ENCODE measurements at places on chromosomes 1 and 21.

- peak; percentile 90 for DNase-seq
These were observed 61.2 kb downstream of the OLFML3 start for GRCh38 chr1:114040273-114041015.

- peak; percentile 55 for DNase-seq
These were observed 28.5 kb upstream of the PRELP start for GRCh38 chr1:203447151-203447550.

DNA sequence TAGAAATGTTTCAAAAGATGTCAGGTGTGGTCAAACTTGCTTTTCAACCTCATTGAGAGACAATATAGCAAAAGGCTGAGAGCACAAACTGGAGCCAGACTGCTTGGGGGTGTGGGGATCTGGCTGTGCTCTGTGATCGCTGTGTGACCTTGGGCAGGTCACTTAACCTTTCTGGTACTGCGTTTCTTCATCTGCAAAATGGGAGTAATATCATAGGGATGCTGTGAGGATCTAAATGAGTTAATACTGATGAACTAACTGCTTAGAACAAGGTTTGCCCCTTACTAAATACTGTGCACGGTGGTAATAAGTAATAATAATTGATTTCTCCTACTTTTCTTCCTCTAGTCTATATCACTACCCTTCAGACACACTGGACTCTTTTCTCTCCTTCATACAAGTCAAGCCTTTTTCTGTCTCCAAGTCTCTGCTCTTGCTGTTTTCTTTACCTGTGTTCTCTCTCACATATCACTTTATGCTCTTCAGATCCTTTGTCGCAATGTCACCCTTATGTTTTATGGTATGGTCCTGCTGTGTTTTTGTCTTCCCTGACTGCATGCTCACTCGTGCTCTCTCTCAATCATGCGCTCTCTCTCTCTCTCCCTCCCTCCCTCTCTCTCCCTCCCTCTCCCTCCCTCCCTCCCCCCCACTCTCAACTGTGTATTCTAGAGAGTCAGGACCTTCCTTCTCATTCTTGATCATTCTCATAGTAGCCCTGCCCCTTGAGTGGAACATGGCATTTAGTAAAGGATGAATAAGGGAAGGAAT lies 3.3 kb downstream of the MGST3 start:
- no peak for DNase-seq

GRCh38 chr1:39102537-39103327 lies 76.6 kb downstream of the NDUFS5 start:
- peak; percentile 98 for DNase-seq

- peak; percentile 99 for DNase-seq
These were observed 510 bp downstream of the DENND4B start for GRCh38 chr1:153945795-153946621.

DNA sequence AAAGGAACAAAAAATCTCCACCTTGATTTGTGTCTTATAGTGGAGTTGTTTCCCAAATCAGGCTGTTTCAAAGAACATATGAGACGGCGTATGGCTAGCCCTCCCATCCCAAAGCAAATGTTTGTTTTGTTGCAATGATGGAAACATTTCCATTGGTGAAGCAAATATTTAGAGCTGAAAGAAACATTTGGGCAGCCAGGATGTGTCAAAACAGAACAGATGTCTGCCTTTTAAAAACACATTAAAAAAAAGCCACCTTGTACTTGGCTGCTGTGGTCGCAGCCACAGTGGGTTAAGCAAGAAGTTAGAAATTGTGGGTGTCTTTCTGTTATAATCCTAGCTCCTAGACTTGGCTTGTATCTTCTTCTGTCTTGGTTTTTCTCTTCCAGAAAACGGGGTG lies 116.3 kb downstream of the PEX14 start:
- DNase-seq = no peak

DNA sequence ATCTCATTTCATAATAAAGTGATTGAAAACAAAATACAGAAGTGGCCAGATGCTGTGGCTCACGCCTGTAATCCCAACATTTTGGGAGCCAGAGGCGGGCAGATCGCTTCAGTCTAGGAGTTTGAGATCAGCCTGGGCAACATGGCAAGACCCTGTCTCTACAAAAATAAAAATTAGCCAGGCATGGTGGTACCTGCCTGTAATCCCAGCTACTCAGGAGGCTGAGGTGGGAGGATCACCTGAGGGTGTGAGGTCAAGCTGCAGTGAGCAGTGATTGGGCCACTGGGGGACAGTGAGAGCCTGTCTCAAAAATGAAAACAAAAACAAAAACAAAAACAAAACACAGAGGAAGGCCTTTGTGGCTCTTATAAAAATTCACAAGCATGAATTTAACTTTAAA lies 38.6 kb downstream of the TRIM33 start:
- no peak for DNase-seq

DNA sequence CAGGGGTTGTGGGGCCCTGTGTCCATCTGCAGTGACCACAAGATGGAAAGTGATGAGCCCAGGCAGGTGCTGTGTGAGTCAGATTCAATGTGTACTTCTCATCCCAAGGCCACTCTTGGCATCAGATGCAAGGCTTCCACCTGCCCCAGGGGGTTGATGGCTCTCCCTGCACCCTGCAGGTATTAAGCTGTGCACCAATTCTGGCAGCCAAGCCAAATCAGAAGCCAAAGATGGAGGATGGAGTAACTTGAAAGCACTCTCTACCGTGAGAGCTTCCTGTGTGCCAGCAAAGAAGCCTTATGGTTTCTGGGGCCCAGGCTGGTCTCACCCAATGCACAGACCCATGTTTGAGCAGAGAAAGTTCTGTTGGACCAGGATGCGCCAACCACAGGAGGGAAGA lies 44.3 kb upstream of the TENT5C start:
- DNase-seq = no peak

DNA sequence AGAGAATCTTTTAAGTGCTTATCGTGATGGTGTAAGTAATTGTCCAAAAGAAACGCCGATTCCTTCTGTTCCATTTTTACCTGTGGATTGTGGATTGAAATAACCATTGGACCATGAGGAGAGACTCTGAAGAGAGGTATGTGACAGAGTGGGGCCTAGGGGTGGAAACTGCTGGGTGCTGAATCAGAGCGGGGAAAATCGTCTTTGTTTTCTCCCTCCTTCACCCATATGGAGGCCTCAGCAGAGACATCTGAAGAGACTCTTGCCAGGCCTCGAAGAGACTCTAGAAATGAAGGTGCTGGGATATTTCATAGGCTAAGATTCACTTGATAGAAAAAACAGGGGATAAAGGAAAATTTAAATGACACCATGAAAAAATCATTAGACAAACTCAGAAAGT lies 1327.0 kb downstream of the BRINP3 start:
- no peak for DNase-seq

- DNase-seq = no peak
These were observed 15.1 kb downstream of the SH2D2A start for GRCh38 chr1:156801409-156802121.

DNA sequence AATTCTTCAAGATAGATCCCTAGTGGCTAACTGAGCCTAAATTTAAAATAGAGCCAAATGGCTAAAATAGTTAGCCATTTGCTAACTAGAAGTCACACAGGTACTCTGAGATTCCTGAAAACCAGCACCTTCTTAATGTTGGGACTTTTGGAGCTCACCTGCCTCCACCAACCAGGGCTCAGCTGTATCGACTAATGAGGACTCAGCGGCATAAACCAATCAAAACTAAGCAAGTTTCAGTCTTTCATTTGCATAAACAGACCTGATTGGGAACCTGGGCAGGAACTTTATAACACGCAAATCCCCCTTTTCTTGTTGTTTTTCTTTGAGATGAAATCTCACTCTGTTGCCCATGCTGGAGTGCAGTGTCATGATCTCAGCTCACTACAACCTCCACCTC lies 28.5 kb downstream of the TNFRSF9 start:
- no peak for DNase-seq

- no peak for DNase-seq
These were observed 13.6 kb upstream of the LYPLAL1 start for GRCh38 chr1:219159946-219160645.

DNA sequence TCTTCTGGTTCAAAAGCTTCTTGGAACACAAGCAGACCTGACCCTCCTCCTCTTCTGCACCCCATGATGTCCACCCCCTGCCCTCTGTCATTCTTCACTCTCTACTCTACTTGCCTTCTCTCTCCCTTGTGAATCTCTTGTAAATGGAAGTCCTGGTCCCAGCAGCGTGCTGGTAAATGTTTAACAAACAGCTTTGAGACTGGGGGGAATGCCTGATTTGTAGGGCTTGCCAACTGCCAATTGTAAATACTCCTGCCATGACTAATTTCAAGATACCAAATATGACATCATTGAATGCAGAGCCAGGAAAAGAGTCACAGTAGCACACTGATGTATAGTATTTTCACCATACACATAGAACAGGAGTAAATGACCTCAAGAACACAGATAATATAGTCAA lies 40.9 kb upstream of the LRRN2 start:
- no peak for DNase-seq

DNA sequence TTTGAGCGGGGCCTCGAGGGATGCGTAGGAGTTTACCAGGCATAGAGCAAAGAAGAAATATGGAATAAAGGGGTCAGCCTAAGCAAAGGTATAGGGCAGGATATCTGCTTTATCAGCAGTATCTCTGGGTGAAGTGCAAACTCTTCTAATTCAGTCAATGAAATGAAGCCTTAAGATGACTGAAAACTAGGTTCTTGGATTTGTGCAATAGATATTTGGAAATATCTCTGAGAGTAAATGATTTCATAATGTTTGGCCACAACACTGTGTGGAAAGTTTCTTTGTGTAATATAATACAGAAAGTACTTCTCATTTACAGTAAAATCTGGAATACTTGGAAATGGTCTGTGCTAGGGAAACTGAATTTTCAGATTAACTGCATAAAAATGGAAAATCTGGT lies 26.1 kb downstream of the KCNJ15 start:
- DNase-seq = peak; percentile 95

GRCh38 chr1:87220993-87221392 lies 107.7 kb upstream of the LMO4 start:
- DNase-seq = no peak

DNA sequence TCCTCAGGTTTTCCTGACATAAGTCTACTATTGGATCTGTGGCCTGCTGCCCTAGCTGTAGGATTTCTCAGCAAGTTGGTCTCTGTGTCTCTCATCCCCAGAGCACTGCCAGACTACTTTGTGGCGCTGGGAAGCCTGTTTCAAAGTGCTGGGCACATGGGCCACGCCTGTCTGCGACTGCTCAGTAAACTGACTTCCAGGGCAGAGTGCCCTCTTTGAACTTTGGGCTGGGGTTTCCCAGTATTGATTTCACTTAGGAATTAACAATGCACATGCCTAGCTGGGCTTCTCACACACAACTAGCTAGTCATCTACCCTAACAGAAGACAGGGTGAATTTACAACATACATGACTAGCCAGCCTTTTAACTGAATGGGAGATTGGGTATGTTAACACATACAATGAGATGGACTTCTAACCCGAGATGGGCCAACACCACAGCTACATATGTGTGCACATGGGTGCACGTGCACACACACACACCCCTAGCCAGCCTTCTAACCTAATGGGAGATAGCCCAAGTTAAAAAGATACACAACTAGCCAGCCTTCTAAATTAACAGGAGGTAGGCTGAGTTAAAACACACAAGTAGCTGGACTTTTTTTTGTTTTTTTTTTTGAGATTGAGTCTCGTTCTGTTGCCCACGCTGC lies 6.9 kb upstream of the TRIM17 start:
- DNase-seq = no peak

DNA sequence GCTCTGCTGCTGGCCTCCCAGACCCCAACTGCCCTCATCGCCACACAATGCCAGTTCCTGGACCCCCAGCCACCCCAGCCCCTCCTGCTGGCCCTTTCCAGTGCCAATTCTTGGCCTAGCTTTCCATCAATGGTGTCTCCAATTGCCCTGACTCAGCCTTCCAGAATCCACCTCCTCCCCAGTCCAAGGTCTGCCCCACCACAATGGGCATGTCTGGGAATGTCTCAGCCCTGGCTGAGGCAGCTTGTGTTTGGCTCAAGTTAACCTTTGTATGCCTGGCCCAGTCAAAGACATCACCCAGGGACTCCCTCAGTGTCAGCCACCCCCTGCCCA lies 16.4 kb downstream of the ALDH4A1 start:
- no peak for DNase-seq

DNA sequence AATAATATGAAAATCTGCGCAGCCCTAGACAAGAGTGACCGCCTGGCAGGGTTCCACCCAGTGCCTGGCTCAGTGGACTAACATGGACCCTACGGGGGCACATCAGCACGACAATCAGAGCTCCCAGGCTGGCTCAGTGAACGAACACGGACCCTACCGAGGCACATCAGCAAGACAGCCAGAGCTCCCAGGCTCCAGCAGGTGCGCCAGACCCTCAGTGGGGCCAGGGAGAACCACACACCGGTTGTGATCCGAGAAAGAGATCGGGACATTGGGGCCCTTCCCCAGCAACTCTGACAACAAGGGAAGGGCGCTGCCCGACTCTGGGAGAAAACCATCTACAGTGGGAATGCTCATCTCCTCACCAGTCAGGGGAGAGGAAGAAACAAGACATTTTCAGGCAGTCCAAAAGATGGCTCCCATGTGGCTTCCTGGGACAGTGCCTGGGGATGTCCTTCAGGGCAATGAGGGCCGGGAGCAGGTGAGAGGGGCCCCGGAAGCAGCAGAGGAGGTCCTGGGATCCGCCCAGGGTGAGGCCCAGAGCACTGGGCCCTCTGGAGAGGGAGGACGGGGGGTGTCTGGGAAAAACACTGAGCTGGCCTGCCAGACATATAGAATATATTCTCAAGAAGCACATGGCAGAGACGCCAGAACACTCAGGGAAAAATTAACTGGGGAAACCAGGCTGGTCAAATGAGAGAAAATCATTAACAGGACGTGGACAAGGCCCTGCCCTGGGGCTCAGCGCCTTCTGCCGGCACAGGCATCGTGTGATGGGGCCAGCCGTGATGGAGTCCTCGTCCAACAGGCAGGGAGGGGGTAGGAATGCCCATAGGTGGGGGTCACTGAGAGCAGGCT lies 4.8 kb downstream of the ARHGEF16 start:
- no peak for DNase-seq

DNA sequence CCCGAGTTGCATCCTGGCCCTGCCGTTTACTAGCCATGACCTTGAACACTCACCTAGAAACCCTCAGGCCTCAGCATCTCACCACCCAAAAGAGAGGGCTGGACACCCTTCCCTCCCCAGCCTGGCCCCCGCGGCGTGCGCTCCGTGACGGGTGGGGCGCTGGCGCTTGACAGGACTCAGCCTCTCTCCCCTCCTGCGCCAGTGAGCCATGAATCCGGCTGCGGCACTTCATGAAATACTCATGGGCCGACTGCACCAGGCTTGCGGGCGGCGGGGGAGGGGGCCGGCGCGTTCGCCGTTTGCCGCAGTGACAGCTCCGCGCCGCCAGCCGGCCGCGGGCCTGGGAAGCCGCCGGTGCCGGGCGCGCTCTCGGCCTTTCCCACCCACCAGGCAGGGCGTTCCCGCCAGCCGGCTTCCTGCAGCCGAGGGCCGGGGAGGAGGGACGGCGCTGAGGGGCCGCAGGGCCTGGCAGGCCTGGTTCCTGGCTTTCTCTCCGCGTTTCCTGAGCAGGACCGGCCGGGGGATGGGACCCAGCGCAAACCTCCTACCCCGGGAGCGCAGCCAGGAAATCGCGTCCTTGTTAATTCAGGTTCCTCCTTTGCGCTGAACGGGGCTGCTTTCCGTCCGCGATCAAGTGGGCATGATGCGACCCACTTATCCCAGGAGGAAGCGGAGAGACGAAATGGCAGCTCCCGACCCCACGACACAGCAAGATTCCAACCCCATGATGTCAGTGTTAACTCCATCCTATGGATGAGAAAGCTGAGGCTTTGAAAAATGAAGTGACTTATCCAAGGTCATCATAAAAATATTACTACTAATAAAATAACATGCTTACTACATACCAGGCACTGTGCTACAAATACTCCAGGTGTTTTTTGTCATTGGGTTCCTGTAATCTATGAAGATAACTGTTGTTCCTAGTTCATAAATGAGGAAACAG lies 9.1 kb upstream of the LUZP1 start:
- peak; percentile 54 for DNase-seq

- no peak for DNase-seq
These were observed 168.3 kb downstream of the RHOU start for GRCh38 chr1:228903434-228904071.

Data from inflammatory macrophage treated with lipopolysaccharide for 4 hours (primary cell).